ENCODE measurements at places on chromosomes 12 and 14. TPM values are rescaled to one million over a fixed set of nuclear protein-coding genes. Genes with fewer than 3 reads are reported as not detected.

- H3K27me3 ChIP-seq, result no peaks in the 10 kb centered on the region
- no peak overlapping the region for H3K27ac ChIP-seq
- DNase-seq, result no peak
- H3K36me3 ChIP-seq, result no peaks in the 10 kb centered on the region
- H3K4me1 ChIP-seq, result no peaks in the 10 kb centered on the region
These were observed 193.6 kb downstream of the MSRB3 start for GRCh38 chr12:65472079-65472478.

- H3K4me3 ChIP-seq, result no peak overlapping the region
- no peaks in the 10 kb centered on the region for H3K27me3 ChIP-seq
- H3K36me3 ChIP-seq, result no peaks in the 10 kb centered on the region
- no peak for DNase-seq
These were observed 277.2 kb downstream of the SYT1 start for GRCh38 chr12:79141776-79142175.

- no peak overlapping the region for H3K4me3 ChIP-seq
- no peak for DNase-seq
- H3K36me3 ChIP-seq, result no peaks in the 10 kb centered on the region
These were observed 190.0 kb downstream of the EMP1 start for GRCh38 chr12:13386323-13387039.

DNA sequence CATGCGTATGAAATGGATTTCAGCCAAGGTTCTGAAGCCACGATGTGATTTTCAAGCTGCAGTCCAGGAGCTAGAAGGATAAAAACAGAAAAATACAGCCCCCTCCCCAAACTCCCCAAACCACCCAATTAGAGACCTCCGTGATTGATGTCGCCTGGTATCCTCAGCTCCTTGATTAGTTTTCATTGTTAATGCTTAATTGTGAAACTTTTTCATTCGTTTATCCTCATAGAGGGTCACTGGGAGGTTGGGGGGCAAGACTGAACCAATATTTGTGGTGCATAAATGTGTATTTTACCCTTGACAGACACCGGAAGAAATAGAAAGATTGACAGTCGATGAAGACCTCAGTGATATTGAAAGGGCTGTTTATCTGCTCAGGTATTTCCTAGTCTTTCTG lies 1.6 kb downstream of the PPP4R4 start:
- H3K4me1 ChIP-seq, result peaks cover 4% of the 10 kb centered on the region
- H3K36me3 ChIP-seq, result no peaks in the 10 kb centered on the region
- no peak for DNase-seq
- H3K27me3 ChIP-seq, result peaks cover 8% of the 10 kb centered on the region

The HRK gene
- 0.14 TPM for total RNA-seq

The HOXC11 gene
- not detected for total RNA-seq

DNA sequence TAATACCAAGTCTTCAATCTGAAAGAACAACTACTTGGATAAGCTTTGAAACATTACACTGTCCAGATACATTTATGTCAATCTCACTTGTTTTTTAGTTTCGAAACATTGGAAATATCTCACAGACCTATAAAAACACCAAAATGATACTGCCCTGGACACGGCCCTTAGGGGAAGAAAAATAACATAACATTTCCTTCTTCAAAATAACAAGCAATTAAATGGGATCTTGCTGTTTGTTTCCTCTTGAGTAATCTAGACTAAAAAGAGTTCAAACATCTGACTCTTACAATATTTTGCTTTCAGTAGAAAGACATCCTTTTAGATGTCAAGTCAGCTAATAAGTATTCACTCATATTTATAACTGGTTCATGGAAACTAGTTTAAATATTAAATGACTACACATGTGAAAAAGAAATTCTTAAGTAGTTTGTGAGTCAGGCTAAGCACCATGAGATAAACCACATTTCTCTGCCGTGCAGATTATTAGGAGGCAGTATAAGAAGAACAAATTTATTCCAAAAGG lies 87.5 kb downstream of the EPS8 start:
- peak overlapping the region; percentile 40 for H3K4me3 ChIP-seq
- H3K27me3 ChIP-seq, result no peaks in the 10 kb centered on the region

- no peaks in the 10 kb centered on the region for H3K36me3 ChIP-seq
- no peak overlapping the region for H3K27ac ChIP-seq
These were observed 250.9 kb downstream of the C12orf75 start for GRCh38 chr12:105581420-105581819.

DNA sequence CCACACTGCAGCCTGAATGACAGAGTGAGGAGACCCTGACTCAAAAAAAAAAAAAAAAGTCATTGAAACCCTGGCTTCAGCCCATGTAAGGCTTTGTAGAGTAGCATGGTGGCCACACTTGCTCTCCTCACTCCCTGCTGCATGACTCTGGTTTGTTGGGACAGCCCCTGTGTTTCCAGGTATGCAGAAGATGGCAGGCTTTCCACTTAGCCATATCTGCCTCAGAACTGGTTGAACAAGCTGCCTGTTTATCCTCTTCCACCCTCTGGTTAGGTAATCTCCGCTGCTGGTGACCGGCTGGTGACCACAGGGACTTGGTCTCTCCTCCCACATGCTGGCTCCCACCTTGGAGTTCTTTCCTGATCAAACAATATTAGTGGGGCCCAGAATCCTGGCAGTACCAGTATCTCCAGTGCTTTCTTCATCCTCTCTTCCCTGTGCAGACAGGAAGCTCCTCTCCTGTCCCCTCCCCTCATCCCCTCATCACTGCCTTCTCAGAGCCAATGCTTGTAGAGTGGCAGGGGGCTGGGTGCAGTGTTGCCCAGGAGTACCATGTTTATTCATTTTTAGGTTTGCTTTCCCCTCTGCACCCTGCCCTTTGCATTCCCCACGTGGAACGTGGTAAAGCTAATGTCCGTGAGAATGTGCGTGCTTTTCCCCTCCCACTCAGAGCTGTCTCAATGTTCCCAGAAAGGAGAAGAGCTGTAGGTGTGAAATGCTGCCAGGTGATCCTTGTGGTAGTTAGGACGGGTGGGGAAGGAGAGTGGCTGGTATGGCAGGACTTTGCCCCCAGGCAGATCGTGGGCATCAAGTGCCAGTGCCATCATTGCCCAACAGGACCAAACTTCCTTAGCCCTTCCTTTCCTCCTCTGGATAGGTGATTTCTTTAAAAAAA lies 11.3 kb downstream of the ABHD12B start:
- no peaks in the 10 kb centered on the region for H3K36me3 ChIP-seq
- H3K27me3 ChIP-seq, result no peaks in the 10 kb centered on the region
- H3K27ac ChIP-seq, result no peak overlapping the region
- H3K4me3 ChIP-seq, result no peak overlapping the region
- DNase-seq, result no peak
- H3K4me1 ChIP-seq, result no peaks in the 10 kb centered on the region

DNA sequence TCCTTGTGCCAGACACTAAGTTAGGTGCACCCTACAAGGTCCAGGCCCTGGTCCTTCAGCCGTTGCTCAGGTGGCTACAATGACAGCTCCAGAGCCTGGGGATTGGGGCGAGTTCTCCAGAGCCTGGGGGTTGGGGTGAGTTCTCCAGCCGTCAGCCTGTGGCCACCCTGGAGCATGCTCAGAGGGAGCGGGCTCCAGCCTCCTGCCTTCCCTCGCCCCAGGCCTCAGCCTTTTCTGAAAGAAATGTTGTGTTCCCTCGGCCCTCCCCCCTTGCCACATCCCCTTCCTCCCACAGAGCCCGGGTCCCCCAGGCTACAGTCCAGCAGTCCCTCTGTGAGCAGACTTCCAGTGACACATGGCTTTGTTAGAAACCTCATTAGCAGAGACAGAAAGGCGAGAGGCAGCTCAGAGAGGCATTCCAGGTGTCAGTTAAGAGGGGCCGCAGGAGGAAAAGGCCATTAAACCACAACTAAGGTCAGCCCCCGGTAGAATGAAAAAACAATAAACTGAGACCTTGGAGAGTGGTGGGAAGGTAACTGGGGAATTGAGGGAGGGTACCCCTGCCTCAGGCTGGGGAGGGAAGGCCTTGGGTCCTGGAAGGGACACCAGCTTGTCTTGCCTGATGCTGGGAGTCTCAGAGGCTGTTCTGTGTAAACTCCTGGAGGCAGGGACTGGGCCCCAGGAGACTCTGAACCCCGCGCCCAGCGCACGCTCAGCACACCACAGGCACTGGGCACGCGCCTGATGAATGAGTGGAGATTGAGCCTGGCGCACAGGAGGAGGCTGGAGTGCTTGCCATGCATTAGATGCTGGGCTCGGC lies 23.1 kb upstream of the COL2A1 start:
- H3K4me1 ChIP-seq, result no peaks in the 10 kb centered on the region
- DNase-seq, result no peak
- H3K27me3 ChIP-seq, result no peaks in the 10 kb centered on the region
- H3K27ac ChIP-seq, result no peak overlapping the region

The OVCH1 gene
- 3.0 TPM for total RNA-seq

The FBXO21 gene
- 48.9 TPM for total RNA-seq

DNA sequence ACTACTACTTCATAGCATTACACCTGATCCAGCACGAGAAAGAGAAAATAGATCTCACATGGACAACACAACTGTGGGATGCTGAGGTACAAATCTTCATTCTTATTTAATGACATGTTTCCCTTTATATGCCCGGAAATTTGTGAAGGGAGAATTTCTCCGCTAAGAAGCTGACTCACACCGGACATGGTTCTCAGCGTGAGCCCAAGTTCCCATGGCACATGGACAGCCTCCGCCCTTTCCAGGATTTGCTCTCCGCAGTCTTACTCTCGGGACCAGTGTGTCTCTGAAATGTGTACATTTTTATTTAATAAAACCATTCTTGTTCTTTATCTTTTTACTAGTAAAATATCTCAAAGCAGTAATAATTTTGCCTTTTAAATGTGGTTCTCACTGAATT lies 1154.8 kb downstream of the TMEM121 start:
- DNase-seq, result no peak
- no peaks in the 10 kb centered on the region for H3K36me3 ChIP-seq
- H3K27ac ChIP-seq, result no peak overlapping the region

DNA sequence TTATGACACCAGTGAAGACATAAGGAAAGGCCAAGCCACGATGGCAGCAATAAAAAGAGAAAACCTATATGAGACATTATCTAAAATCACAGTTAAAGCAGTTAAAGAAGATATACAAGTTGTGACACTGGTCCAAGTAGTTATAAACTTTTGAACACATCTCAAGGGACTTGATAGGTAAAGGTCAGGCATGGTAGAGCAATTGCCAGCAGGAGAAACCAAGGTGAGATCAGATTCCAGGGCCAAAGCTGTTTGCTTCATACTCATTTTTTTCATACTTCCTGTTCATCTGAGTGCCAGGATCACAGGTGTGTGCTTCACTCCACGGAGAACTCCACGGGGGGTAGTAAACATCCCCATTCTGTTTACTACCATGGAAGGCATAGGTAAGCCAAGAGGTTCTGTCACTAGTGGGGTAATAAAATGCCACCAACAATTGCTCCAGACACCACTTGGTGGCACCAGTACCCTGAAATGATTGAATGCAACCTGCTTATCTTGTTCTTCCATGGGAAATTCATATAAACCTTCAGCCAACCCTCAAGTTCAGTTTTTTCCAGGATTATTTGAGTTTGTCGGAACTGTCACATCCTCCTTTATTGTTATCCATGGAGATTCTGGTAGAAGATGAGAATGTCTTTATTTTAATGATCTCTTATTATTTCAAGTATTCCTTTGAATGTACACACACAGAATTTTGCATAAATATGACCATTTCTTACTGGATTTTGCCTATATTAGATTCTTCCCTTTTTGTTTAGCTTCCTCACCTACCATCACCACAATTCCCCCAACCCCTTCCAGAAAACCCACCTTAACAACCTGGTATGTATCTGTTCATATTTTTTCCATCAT lies 59.2 kb upstream of the TSPAN8 start:
- no peaks in the 10 kb centered on the region for H3K36me3 ChIP-seq
- H3K27ac ChIP-seq, result no peak overlapping the region
- DNase-seq, result no peak
- no peak overlapping the region for H3K4me3 ChIP-seq
- peaks cover 2% of the 10 kb centered on the region for H3K4me1 ChIP-seq

- no peaks in the 10 kb centered on the region for H3K36me3 ChIP-seq
- no peak overlapping the region for H3K4me3 ChIP-seq
- H3K27ac ChIP-seq, result no peak overlapping the region
- no peaks in the 10 kb centered on the region for H3K4me1 ChIP-seq
- no peak for DNase-seq
These were observed 40.9 kb upstream of the LRIG3 start for GRCh38 chr12:58961166-58961565.

The DAO gene
- not detected for total RNA-seq

- H3K4me1 ChIP-seq, result peaks cover 14% of the 10 kb centered on the region
- no peaks in the 10 kb centered on the region for H3K27me3 ChIP-seq
- no peak for DNase-seq
- H3K36me3 ChIP-seq, result no peaks in the 10 kb centered on the region
- H3K27ac ChIP-seq, result no peak overlapping the region
- peak overlapping the region; percentile 99 for H3K4me3 ChIP-seq
These were observed 722 bp downstream of the FAM234B start for GRCh38 chr12:13044906-13045299.

The KIF26A gene
- total RNA-seq, result 2.0 TPM

DNA sequence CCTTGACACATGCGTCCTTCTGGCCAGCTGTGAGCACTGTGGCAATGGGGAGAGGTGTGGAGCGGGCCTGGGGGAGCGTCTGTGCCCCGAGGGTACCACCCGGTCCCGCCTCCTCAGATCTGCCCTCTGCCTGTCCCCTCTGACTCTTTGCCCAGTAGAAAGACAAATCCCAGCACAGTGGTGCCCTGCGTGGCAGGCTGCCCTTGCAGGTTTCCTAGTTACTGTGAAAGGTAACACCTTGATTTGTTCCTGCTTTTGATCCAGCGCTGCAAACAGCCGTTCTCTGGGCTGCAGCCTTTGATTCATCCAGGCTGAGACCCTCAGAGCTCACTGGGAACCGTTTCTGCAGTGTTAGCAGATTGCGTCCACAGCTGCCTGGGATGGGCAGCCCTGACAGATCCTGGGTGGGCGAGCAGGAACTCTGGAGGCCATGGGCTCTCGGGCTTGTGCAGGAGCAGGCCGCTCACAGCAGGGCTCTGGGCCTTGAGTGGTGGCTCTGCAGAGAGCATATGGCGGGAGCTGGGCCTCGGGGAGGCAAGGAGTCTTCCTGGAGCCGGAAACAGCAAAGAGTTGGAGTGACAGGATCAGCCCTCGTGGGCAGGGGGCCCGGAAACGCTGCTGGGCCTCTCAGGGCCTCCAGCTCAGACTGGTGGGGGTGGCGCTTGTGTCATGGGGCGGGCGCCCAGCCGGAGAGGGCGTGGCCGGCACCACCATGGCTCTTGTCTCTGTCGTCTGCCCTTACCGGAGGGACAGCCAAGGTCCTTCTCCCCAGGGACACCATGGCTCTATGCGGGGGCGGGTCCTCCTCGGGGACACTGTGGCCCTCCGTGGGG lies 16.6 kb downstream of the FBRSL1 start:
- H3K4me1 ChIP-seq, result peaks cover 5% of the 10 kb centered on the region
- peak overlapping the region; percentile 53 for H3K4me3 ChIP-seq
- H3K36me3 ChIP-seq, result peaks cover 7% of the 10 kb centered on the region
- no peak for DNase-seq
- no peak overlapping the region for H3K27ac ChIP-seq
